ENCODE measurements at places on chromosomes 5 and 9. TPM values are rescaled to one million over a fixed set of nuclear protein-coding genes. Genes with fewer than 3 reads are reported as not detected.

DNA sequence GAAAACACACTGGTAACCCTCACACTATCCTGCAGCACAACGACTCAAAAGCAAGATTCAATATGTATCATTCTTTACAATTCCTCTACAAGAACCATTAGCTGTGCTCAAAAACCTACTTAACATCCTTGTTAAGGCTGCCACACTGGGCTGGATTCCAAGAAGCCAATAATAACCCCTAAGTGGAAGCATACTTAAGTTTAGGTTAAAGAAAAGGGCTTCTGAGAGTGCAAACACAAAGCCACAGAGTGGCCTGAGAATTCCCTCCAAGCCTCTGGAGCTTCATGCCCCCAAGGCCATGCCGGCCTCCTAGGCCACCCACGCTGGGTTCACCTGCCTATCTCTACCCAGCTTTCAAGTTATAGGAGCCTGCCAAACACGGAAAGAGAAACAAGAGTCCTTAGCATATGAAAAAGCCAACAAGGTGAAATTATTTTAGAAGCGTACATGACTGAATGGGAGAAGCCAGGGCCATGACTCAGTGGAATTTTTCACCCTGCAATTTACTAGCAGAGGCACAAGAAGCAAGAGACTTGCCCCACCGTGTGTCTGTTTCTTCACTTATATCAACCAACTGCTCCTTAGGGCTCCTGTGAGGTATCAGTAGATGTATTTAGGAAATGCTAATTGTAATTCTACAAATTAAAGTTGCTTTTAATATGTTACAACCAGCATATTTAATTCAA lies 293.0 kb downstream of the SPOCK1 start:
- no peaks in the 10 kb centered on the region for H3K27me3 ChIP-seq
- H3K27ac ChIP-seq = no peak overlapping the region
- H3K4me1 ChIP-seq = no peaks in the 10 kb centered on the region
- no peak overlapping the region for H3K4me3 ChIP-seq
- DNase-seq = no peak

The GABBR2 gene
- not detected for total RNA-seq

DNA sequence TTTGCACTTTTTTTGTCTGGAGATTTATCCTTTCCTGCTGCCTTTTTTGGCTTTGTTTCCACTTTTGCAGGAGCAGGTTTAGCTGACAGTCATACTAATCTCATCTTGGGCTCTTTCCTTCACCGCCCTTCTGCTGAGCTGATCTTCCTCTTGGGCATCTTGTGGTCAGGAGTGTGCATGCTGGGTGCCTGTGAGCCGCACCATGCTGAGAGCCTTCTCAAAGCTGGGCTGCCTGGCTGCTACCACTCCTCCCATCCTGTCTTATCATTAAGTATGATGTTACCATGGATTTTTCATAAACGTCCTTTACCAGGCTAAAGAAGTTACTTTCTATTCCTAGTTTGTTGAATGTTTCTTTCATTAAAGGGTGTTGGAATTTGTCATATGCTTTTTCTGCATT lies 49.5 kb upstream of the MCCC2 start:
- DNase-seq = no peak
- H3K4me3 ChIP-seq = no peak overlapping the region
- peaks cover 60% of the 10 kb centered on the region for H3K36me3 ChIP-seq
- no peaks in the 10 kb centered on the region for H3K27me3 ChIP-seq
- H3K27ac ChIP-seq = no peak overlapping the region

DNA sequence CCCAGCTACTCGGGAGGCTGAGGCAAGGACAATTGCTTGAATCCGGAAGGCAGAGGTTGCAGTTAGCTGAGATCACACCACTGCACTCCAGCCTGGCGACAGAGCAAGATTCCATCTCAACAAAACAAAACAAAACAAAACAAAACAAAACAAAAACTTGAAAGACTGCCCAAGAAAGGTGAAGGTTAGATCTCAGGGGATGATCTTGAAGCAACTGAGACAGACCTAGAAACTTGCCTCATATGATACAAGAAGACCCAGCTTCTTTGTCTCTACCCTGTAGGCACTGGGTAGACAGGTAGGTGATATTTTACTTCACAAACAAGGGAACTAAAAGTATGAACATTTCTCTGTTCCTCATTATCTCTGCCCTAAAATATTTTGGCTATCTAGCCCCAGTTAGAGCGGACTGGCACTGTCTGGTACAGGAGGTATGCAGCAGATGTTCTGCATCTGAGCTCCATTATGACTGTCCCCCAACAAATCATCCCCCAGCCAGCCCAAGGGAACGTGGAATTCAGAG lies 26.3 kb upstream of the SHOC1 start:
- no peaks in the 10 kb centered on the region for H3K4me1 ChIP-seq
- DNase-seq = no peak
- no peak overlapping the region for H3K4me3 ChIP-seq

The PTGS1 gene
- 0.27 TPM for total RNA-seq

DNA sequence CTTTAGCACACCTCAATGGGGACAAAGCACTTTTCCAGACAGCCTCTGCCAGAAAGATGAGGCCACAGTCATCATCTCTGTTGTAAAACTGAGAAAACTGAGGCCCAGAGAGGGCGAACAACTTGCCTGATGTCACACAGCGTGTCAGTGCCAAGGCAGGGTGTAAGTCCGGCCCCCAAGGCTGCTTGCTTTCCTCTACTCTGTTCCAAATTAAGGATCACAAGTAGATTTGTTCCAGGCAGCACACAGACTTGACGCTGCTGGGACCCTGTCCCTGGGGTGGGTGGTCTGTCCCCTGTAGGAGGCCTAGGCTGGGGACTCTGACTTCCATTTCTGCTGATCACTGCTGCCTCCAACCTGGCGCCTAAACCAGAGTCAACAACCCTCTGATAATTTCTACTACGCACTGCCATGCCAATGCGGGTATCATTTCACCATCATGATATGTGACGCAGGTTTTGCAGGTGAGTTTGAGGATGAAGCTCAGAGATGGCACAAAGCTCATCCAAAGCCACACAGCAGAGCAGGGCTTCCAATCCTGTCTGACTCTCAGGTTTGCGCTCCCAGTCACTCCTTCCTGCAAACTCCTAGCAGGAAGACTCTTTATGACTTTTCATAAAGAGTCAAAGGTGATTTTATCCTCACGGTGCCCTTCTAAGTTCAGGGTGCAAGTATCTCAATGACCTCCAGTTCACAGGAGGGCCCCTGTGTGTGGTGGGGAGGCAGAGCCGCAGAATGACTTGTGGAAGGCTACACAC lies 13.5 kb upstream of the RALGDS start:
- H3K36me3 ChIP-seq = peaks cover 7% of the 10 kb centered on the region
- H3K4me3 ChIP-seq = no peak overlapping the region
- H3K4me1 ChIP-seq = peaks cover 100% of the 10 kb centered on the region
- DNase-seq = no peak
- peak overlapping the region; percentile 98 for H3K27ac ChIP-seq

The ARHGEF37 gene
- 0.41 TPM for total RNA-seq

GRCh38 chr9:84818791-84819190 lies 149.3 kb downstream of the NTRK2 start:
- H3K27ac ChIP-seq = no peak overlapping the region
- H3K4me3 ChIP-seq = no peak overlapping the region
- H3K4me1 ChIP-seq = no peaks in the 10 kb centered on the region
- H3K36me3 ChIP-seq = no peaks in the 10 kb centered on the region

The IGIP gene
- 1.5 TPM for total RNA-seq

The PCDHGA5 gene
- total RNA-seq = 0.08 TPM

GRCh38 chr9:11417782-11418181 lies 805.0 kb upstream of the PTPRD start:
- H3K4me3 ChIP-seq = no peak overlapping the region

DNA sequence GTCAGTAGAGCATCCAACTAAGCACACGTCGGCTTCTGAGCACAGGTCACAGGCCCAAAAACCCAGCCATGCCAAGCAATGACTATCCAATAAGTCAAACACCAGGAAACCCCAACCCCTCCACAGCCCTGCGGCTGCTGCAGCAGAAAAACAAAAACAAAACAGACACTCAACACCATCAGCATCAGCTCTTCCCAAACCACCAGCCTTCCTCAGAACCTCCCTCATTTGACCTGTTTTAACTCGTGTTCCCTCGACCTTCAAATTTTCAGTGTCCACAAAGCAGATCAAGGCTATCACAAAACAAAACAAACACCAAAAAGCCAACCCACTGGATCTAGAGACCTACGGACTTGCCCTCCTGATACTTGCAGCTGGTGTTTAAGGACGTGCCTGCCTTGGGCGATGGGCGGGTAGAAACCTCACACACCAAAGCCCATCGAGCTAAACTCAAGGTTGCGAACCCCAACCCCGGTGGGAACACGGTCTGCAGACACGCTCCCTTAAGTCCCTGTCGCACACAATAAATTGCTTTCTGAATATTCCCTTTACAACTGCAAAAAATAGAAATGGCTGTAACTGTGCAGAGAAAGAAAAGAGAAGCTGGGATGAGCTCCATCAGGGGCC lies 247.1 kb upstream of the ANKRD55 start:
- no peaks in the 10 kb centered on the region for H3K36me3 ChIP-seq
- peak overlapping the region; percentile 80 for H3K27ac ChIP-seq
- H3K4me3 ChIP-seq = peak overlapping the region; percentile 69
- DNase-seq = peak; percentile 39

- H3K4me1 ChIP-seq = no peaks in the 10 kb centered on the region
- no peak overlapping the region for H3K4me3 ChIP-seq
- H3K36me3 ChIP-seq = peaks cover 27% of the 10 kb centered on the region
- no peaks in the 10 kb centered on the region for H3K27me3 ChIP-seq
Observed at GRCh38 chr5:150057052-150057451, 29.3 kb downstream of the CSF1R start.

- no peaks in the 10 kb centered on the region for H3K4me1 ChIP-seq
- no peak overlapping the region for H3K27ac ChIP-seq
- peaks cover 17% of the 10 kb centered on the region for H3K36me3 ChIP-seq
- DNase-seq = no peak
Observed at GRCh38 chr9:125485471-125486151, 221.4 kb downstream of the MAPKAP1 start.

The C7 gene
- not detected for total RNA-seq

DNA sequence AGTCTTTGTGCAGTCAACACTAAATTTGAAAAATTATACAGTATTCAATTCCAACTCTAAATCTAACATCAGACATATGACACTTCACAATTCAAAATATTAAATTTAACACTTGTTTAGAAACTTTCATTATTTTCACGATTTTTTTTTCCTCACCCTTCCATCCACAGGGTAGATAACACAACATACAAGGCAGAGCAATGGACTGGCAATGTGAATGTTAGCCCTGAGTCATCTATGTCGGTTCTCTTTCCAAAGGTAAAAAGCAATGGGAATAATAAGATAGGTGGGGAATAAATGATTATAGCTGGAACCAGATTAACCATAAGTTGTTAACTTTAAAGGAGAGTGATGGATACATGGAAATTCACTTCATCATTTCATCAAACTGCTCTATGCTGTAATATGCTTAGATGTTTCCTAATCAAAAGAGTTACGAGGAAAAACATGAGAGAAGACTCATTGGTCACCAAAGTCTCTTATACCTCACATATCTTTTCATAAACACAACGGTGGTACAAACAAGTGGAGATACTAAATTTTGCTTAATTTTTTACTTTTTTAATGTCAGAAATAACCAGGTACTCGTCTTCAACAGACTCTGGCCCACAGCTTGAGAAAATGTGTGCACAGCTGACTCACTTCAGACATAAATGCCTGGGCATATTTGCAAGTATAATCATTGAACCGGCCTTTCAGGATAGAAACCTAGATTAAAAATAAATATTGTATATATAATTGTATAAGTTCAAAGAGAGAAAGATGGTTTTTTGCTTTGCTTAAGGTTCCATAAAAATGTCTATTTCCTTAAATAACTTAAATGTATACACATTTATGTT lies 23.0 kb downstream of the RFX3 start:
- DNase-seq = no peak
- no peak overlapping the region for H3K4me3 ChIP-seq
- no peaks in the 10 kb centered on the region for H3K4me1 ChIP-seq
- no peaks in the 10 kb centered on the region for H3K27me3 ChIP-seq
- no peak overlapping the region for H3K27ac ChIP-seq
- no peaks in the 10 kb centered on the region for H3K36me3 ChIP-seq

The MTX3 gene
- 26.5 TPM for total RNA-seq

GRCh38 chr5:155948576-155948975 lies 378.4 kb upstream of the SGCD start:
- H3K27ac ChIP-seq = no peak overlapping the region
- no peaks in the 10 kb centered on the region for H3K27me3 ChIP-seq
- DNase-seq = no peak

DNA sequence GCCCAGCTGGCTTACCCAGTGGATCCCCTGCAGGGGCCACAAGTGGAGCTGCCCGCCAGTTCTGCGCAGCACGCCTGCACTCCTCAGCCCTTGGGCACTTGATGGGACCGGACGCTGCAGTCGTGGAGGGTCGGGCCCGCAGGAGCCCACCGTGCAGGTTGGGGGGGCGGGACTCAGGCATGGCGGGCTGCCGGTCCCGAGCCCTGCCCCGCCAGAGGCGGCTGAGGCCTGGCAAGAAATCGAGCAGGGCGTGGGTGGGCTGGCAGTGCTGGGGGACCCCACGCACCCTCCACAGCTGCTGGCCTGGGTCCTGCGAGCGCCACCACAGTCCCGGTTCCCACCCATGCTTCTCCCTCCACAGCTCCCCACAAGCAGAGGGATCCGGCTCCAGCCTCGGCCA lies 19.2 kb upstream of the BTNL3 start:
- H3K27ac ChIP-seq = no peak overlapping the region
- no peaks in the 10 kb centered on the region for H3K27me3 ChIP-seq
- no peak for DNase-seq
- H3K4me3 ChIP-seq = no peak overlapping the region

DNA sequence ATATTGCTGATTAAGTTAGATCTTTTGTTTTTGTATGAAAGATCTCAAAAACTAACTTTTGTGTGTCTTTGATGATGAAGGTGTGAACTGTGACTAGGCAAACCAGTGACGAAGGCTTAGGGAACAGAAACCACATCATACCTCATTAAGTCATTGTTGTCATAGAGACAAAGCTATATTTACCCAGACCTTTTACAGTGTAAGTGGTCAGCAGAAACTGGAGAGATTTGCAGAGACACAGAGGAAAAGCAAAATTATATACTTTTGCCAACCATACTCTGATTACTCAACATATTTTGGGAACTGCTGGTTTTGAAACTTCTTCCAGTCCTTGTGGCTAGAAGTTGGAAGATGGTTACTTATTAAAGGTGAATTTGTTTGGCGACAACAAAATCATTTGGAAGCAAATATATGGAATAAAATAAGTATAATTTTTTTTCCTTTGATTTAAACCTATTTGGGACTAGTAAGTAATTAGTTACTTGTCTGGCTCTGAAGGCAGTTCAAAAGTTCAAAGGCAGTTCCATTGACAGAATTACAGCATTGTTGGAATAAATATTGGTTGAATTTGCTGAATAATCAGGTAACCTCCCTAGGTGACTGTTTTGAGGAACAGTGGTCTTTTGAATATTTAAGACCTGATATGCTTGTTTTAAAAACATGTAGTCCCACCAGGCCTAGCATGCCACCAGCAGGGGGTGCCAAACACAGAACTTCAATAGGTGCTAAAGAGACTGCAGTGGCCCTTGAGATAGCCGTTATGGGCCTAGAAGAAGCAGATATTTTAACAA lies 103.8 kb downstream of the RPS23 start:
- DNase-seq = peak; percentile 27
- H3K27ac ChIP-seq = no peak overlapping the region
- H3K4me3 ChIP-seq = no peak overlapping the region
- H3K36me3 ChIP-seq = no peaks in the 10 kb centered on the region
- no peaks in the 10 kb centered on the region for H3K4me1 ChIP-seq

The PLPP1 gene
- 2.9 TPM for total RNA-seq

The HTR4 gene
- not detected for total RNA-seq

All from CD4-positive, alpha-beta T cell (primary cell).